ENCODE measurements at places on chromosomes 1 and 21.

- DNase-seq = no peak
Measured at GRCh38 chr1:155913969-155914757, 3.0 kb upstream of the RIT1 start.

- no peak for DNase-seq
Measured at GRCh38 chr1:11960715-11961114, 19.5 kb upstream of the MFN2 start.

DNA sequence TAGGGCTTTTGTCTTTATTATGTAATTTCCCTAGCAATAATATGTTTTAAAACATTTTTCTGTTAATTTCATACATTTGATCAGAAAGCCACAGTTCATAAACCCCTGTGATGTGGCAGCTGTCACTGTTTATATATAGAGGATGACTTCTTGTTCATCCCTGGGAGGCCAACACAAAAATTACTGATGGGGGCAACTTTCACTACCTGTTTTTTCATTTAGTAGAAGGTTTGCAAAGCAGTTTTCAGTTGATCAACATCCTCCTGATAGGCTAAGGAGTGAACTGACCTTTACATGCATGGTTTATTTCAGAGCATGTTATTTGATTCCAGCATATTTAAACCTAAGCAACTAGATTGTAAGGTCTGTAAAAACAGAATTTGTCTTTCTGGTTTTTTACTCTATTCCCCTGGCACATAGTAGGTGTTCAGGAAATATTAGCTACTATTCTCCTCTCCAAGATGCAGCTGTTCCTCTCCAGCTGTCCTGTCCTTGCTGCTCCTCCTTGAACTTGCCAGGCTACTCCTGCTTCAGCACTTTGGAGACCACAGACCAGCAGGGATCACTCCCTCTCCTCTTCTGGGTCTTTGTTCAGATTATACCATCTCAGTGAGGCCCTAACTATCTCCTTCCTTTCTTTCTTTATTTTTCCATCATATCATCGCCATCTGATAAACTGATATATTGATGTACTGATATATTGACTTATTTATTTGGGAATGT is 54.7 kb downstream of the ROR1 start:
- no peak for DNase-seq

- DNase-seq = no peak
Measured at GRCh38 chr1:61341426-61341825, 259.1 kb downstream of the NFIA start.

- no peak for DNase-seq
Measured at GRCh38 chr1:50415235-50416149, 7.8 kb downstream of the DMRTA2 start.

GRCh38 chr1:58888833-58889232 is 105.0 kb upstream of the JUN start:
- DNase-seq = no peak

GRCh38 chr1:55280731-55281130 is 65.6 kb upstream of the USP24 start:
- no peak for DNase-seq

GRCh38 chr21:39307466-39307865 is 6.0 kb downstream of the BRWD1 start:
- DNase-seq = no peak

- DNase-seq = no peak
Measured at GRCh38 chr1:36123356-36123755, 1.7 kb downstream of the COL8A2 start.

GRCh38 chr1:82091729-82092128 is 291.0 kb downstream of the ADGRL2 start:
- no peak for DNase-seq

GRCh38 chr1:95723346-95723745 is 489.3 kb downstream of the RWDD3 start:
- DNase-seq = no peak

DNA sequence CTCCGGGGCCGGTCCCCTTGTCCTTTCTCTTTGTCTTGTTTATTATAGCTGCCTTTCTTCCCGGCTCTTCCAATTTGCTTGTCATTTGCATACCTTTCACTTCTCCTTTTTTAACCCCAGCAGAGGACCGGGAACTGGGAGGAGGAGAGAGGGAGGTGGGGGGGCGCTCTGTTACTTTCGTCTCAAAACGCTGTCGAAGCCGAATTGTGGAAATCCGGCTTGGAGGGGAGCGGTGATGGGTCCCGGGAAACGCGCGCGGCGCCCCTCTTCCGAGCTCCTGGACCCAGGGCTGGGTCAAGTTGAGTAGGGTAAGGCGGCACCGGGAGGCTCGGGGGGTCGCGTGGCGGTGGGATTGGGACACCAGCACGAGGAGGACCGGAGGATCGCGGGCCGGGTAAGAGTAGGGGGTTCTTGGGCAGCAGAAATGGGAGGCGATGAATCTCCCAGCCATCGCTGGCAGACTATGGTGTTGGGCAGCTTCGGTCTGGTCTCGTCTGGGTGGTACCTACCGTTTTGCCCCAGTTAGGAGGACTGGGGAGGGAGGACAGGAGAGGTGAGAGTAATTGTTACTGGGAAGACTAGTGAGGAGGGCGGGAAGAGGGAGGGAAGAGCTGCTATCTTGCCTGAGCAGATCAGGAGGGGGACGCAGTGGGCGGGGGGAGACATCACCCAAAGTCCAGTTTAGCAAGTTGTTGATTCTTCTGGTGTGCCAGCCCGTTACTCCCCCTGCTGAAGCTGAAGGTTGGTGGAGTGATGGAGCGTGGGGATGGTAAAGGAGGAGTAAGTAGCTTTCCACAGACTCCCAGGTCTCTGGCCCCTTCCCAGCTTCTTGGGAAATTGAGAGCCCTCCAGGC is 1.5 kb downstream of the PROX1 start:
- DNase-seq = no peak

GRCh38 chr21:45642122-45642813 is 1.3 kb upstream of the PCBP3 start:
- no peak for DNase-seq

DNA sequence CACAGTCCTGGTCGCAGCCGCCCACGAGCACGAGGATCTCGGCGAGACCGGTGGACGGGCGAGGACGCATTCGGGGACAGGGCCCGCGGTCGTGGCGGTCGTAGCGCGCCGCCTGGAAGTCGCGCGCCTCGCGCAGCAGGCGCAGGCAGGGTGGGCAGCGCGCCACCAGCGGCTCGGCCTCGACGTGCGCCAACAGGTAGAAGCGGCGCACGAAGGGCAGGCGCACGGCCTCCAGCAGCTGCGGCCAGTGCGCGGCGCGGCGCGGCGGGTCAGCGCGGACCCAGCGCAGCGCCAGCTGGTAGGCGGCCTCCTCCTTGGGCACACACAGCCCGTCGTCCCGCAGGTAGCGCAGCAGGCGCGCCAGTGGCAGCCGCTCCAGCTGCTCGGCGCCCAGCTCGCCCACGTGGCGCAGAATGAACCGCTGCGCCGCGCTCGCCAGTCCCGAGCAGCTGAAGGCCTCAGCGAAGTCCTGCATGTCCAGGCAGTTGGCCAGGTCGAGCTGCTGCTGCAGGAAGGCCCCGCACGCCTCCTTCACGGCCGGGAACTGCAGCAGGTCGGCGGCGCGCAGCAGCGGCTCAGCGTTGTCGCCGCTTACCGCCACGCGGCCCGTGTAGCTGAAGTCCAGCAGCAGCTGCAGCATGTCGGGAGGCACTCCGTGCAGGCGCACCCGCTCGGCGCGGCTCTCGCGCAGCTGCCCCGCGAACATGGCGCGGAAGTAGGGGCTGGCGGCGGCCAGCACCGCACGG is 573 bp downstream of the KLHL21 start:
- DNase-seq = no peak

DNA sequence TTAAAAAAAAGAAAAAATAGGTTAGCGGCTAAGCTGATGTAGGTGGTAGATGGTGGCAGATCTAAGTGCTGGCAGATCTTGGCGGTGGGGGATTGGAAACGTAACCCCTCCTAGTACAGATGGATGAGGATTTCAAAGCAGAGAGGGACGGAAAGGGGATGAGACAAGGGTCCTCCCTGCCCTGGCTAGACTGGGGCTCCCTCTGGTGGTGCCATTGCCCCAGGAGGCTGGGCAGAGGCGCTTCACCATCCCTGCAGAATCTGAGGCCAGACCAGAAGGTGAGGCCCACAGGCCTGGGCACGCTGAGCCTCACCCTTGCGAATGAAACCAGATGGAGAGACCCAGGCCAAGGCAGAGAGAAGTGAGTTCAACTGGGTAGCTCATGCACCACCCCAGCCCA is 7.0 kb upstream of the PLEKHA6 start:
- no peak for DNase-seq

DNA sequence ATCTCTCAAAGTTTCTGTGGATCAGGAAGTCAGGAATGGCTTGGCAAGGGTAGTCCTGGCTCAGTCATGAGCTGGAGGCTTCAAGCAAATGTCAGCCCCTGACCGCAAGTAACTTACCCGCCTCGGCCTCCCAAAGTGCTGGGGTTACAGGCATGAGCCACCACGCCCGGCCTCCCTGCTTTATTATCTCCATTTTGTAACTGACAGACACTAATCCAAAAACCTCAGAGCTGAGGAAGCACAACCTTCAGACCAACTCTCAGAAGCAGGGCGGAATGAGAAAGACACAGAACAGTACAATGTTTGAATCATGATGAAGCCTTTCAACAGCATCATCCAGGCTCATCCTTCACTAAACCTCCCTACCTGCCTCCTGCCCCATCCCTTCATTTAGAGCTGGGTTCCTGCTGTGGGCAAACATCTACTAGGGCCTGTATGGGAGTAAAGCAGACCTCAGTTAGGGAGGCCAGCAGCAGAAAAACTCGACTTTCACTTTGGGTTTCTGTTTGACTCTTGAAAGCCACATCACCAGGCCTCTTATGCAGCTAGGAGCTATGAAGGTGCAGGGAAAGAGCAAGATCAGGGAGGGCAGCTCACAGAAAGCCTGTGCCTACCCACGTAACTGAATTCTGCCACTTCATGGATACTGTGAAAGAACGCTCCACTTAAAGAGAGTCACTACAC is 84.4 kb upstream of the RAB4A start:
- DNase-seq = no peak

- no peak for DNase-seq
Measured at GRCh38 chr1:22609291-22609690, 27.1 kb upstream of the C1QA start.

DNA sequence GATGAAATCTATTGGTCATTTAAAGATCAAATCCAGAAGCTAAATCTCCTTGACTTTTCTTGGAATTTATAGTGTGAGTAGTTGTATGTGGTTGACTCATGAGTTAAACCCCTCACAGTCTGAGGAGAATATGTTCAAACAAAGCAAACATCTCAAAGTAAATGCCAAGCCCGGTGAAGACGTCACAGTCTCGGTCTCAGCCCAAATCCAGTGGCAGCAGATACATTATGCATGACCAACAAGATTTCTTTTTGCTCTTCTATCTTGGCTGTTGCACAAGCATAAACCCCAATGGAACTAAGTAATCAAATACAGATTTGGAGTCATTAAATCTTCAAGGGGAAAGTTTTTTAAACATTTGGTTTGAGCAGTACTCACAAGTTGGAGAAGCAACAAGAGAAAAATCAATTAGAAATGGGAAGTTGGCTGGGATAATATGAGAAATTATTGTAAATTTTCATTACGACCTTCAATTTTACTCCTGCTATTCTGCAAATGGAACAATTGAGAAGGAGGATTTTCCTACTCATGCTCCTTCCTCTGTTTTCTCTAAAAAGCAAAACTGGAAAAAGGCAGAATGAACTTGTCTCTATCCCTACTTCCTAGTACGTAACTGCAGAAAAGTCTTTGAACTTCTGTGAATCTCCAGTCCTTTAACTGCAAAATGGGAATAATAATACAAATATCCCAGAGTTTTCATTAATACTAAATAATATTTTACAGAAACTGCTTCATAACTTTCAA is 575.8 kb downstream of the NUF2 start:
- DNase-seq = no peak

GRCh38 chr1:47225430-47226100 is 6.5 kb downstream of the TAL1 start:
- no peak for DNase-seq
